Activated CD4-positive, alpha-beta T cell treated with anti-CD3 and anti-CD28 coated beads, Interleukin-2, amount 10 ng/mL, durations not matched to agents 7 days and 5 days (primary cell): ENCODE measurements at places on chromosomes 12 and 14.

GRCh38 chr12:63857771-63858670 is 13.5 kb downstream of the SRGAP1 start:
- DNase-seq = no peak

DNA sequence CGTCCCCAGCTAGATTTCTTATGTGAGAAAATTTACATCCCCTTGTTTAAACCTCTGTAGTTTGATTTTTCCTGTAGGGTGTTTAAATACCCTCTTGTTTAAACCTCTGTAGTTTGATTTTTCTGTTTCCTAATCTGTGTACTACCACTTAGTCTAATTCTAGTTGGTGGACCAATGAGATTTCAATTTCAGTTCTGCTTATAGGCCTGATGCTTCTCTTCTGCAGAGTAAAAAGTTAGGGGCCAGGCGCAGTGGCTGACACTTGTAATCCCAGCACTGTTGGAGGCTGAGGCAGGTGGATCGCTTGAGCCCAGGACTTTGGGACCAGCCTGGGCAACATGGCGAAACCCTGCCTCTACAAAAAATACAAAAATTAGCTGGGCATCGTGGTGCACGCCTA is 11.5 kb downstream of the UBC start:
- DNase-seq = no peak

GRCh38 chr14:58107947-58108552 is 44.0 kb downstream of the ARMH4 start:
- DNase-seq = peak; percentile 49

DNA sequence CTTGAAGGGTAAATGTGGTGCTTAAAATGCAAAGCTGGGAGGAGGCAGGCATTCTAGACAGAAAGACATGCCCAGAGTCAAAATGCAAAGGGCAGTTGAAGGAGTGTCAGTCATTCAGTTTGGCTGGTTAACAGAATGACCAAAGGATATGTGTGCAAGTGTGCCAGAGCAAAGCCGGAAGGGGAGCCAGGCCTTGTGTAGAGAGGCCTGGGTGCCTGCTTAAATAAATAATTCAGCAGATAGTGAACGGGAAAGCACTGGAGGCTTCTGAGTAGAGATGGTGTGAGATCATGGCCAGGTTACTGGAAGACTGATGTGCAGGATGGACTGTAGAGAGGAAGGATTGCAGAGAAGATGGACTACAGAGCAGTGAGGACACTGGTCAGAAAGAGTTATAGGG is 244.9 kb downstream of the PRKD1 start:
- DNase-seq = no peak

- no peak for DNase-seq
These were observed 16.0 kb downstream of the MEG3 start for GRCh38 chr14:100841761-100842403.

DNA sequence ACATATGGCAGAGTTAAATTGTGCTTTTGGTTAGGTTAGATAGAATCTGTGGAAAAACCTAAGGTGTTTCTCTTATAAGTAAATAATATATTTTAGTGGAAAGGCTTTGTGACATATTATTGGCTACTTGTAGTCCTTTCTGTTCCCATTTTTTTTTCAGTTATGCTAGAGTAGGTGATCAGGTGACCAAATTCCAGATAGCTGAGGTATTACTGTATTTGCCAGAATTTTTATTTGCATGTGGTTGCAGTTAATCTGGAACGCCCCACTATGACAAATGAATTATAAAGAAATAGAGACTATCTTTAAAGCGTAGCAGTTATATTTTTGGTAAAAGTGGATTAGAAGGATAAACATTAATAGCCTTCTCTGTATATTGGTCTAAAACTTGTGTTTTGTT is 52.0 kb downstream of the ARHGAP5 start:
- no peak for DNase-seq

GRCh38 chr12:49131894-49132461 is 783 bp upstream of the TUBA1B start:
- DNase-seq = no peak

DNA sequence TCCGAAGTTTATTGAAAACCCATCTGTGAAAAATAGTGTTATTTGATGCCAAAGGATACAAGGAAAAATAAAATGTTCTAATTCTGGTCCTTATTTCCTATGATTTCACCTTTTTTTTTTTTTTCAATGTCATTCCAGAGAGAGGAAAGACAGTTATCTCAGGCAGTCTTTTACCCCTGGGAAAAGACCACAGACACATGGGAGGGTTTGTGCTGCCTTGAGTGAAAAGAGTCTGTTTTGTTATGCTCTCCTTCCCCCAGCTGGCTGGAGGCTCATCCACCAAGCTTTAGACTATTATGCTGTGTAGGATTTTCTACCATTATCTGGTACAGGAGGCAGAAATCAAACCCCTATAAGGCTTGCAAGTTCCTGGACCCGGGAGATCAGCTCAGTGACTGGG is 151.8 kb downstream of the CRADD start:
- no peak for DNase-seq

- no peak for DNase-seq
These were observed 1.4 kb downstream of the APAF1 start for GRCh38 chr12:98646294-98647090.

DNA sequence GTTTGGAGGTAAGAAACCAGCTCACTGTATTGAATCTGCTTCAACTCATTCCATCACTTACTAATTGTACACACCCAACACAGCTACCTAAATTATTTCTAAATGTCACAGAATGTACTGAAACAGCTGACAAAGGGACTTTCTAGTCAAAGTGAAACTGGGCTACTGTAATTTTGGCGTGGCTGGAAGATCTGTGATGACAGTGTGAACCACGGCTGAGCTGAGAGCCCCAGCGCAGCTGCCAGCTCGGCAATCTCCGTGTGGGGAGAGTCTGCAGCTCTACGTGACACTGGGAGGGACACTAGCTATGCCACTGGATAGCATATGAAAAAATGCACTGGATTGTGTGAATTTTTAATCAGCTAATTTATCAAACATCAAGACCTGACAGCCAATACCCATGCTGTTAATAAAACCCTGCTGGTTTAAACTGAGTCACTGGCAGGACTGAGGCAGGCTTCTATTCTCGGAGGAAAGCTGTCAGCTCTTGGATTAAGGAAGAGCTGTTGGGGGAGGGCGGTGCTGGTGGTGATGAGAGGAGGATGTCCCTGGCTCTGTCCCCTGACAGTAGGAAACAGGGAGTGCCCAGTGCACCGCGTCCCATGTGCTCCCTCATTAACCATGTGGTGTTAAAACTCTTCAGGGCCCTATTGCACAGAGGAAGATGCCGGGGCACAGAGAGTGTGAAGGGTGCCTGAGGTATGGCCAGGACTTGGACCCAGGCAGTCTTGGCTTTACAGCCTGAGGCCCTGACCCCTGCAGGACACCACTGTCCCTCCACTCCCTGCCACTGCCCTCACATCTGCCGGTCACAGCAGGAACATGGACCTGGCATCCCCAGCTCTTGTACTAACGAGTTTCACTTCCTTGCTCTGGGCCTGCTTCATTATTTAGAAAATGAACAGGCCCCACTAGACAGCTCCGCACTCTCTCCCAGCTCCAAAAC is 13.3 kb downstream of the SLC15A4 start:
- DNase-seq = no peak

DNA sequence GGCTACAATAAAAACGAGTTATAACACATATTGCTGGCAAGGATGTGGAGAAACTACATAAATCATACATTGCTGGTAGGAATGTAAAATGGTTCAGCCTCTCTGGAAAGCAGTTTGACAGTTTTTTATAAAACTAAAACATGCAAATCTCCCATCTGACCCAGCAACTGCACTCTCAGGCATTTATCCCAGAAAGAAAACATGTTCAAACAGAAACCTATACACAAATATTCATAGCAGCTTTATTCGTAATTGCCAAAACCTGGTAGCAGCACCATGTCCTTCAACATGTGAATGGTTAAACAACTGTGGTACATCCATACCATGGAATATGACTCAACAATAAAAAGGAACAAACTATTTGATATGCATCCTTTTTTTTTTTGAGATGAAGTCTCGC is 10.1 kb upstream of the TMCC3 start:
- no peak for DNase-seq

GRCh38 chr12:64707362-64707761 is 51.8 kb downstream of the GNS start:
- DNase-seq = no peak
